ENCODE measurements at places on chromosomes 13 and 19.

GRCh38 chr13:101521371-101521770, 68.9 kb downstream of the ITGBL1 start:
- DNase-seq, result no peak

DNA sequence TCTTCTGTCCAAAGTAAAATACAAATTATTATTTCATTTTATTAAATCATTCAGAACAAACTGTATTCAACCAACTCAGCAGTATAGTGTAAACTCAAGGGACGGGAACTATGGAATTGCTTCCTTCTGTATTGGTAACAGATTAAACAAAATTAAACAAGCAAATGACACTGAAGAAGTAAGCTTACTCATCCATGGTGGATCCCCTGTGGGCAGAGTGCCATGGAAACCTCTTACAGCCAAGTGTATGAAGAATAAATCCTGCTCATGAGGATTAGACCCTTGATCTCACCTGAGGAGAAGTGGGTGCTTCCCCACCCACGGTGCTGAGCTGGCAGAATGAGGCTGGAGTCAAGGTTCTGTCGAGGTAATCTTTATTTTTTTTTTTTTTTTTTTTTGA, 18.0 kb upstream of the RFXAP start:
- no peak for DNase-seq

- DNase-seq, result no peak
Measured at GRCh38 chr13:35598233-35598632, 121.7 kb upstream of the MAB21L1 start.

DNA sequence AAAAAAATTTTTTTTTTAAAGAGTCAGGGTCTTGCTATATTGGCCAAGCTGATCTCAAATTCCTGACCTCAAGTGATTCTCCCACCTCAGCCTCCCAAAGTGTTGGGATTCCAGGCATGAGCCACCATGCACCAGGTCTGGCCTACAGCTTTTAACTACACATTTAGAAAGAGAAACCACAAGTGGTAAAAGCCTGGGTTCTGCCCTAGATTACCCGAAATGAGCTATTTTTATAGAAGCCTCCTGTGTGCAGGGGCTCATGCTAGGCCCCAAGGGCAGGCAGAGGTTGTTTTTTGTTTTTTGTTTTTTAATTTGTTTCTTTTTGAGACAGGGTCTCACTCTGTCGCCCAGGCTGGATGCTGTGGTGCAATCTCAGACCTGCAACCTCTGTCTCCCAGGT, 14.0 kb upstream of the MYADM start:
- no peak for DNase-seq

DNA sequence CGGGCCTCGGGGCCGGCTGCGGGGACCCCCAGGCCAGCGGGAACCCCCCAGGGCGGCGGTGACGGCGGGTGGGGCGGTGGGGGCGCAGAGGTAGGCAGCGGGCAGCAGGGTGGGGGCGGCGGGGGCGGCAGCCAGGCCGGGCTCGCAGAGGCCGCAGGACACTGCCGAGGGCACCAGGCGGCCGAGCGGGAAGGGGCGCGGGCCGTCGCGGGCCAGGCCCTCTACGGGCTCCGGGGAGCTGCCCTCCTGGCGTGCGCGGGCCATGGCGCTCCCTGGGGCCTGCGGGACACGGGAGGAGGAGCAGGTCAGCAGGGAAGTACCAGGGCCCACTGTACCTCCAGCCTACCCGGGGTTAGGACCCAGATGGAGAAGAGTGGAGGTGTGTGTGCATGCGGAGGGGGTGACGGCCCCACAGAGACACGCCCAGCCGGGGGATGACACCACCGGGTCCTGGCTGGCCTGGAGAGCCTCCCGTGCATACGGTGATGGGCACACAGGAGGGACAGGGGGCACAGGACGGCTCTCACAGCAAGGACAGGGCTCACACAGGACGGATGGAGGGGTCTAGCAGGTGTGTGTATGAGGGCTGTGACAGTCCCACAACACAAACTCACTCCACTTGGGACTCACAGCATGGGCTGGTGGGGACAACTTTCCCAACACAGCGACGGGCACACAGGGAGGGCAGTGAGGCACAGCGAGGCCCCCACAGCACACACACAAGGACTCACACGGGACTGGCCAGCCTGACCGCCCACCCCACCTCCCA, 2.6 kb downstream of the BBC3 start:
- no peak for DNase-seq

DNA sequence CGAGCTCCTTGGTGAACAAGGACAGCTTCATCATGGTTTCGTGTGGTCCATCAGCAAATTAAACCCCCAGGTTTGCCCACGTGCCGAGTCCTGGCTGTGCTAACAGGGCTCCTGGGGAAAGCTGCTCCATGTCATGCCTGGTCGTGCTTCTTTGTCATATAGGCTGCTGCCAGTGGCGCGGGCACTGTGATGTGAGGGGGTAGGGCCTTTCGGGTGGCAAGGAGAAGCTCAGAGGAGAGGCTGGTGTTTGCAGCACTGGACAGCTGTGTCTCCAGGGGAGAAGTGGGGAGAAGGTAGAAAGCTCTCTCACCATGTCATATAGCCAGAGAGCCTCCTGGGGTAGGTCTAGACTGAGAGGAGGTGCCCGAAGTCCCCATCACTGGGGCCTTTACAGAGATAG, 13.3 kb downstream of the VSTM2B start:
- no peak for DNase-seq

- no peak for DNase-seq
Measured at GRCh38 chr19:29285187-29285687, 72.3 kb upstream of the UQCRFS1 start.

DNA sequence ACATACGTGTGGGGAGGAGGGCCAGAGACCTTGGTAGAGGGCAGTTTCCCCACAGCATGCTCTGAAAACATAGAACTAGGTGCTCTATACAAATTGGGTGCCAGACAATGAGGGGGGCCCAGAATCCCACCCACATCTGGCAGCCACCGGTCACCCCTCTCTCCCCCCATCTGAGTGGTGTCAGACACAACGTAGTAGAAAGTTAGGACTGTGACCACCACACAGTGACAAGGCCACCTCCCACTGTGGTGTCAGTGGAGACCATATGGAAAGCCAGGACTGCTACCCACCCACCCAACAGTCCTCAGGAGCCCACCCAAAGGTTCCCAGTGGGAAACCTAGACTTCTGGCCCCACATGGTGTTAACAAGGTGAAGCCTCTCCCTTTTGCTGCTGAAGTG, 2.1 kb upstream of the ATP4B start:
- DNase-seq, result no peak

- DNase-seq, result no peak
Measured at GRCh38 chr13:23504180-23504579, 66.0 kb upstream of the TNFRSF19 start.

GRCh38 chr19:2923510-2923909, 21.3 kb downstream of the ZNF77 start:
- DNase-seq, result peak; percentile 63

GRCh38 chr13:113875837-113876281, 12.0 kb upstream of the GAS6 start:
- no peak for DNase-seq

DNA sequence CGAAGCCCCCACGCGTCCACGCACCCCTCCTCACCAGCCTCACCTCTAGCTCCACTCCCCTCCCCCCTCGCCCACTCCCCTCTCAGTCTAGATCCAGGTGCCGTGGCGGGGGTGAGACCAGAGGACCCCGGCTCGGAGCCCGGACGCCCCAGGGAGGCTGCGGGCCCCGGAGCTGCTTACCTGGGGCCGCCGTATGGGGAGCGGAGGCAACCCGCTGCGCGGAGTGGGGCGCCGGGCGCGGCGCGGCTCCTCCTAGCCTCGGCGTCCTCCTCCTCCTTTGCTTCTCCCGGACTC, 353 bp downstream of the ENOX1 start:
- no peak for DNase-seq

- DNase-seq, result no peak
Measured at GRCh38 chr19:38744298-38744681, at the start of gene CAPN12. TSS of gene CAPN12 (minus strand) at chr19:38744474. CDS start at chr19:38744165, 309 bp downstream.

GRCh38 chr13:105220881-105221280, 1314.6 kb downstream of the EFNB2 start:
- DNase-seq, result no peak

DNA sequence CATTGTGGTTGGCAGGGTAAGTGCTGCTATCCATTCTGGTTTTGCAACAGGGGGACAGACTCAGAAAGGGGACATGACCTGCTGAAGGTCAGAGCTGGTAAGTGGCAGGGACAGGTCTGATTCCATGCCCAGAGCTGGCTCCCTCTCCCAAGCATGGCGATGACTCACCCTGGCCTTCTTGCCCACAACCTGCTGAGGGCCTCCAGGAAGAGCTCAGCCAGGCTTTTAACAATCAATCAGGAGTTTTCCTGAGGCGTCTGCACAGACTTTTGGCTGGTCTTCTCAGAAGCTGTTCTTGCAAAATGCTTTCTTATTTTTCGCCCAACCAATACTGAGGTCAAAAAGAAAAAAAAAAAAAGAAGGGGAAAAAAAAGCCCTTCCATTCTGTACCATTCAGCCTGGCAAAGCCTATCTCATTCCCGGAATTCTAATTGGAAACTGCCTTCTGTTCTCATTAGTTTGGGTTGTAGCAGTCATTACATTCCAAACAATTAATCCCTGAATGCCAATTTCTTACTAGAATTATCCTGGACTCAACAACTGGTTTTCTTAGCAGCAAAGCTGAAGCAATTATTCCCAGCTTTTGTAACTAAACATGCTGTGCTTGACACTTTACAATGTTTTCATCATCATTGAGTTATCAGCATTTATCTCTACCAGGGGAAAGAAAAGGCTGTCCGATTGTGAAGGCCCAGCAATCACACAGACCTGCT, 17.7 kb downstream of the SIAH3 start:
- no peak for DNase-seq

DNA sequence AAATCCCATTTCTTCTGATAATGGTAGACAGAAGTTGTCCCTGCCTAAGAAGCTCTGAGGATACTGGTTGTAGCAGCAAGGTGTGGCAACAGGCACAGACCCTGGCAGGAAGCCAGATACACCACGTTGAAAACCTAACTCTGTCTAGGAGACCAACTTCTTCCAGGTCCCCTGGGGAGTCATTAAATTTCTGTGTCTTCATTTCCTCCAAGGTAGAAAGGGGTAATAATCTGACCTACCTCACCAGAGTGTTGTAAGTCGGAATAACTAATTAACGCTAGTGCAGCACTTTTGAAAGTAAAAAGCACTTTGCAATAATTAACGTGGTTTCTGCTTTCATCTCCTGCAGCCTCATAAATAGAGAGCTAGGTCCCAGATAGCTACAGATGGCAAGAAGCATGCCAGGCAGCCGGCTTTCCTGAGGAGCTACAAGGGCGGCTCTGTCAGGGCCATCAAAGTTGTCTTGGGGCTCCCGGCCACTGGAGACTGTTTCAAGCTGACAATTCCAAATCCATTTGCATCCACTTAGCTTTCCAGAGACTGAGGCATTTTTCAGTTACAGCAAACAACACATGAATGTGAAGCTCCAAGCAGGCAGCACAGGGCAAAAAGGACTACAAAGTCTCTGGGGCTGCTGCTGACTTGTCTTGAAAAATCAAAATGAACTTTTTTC, 176.2 kb downstream of the FOXO1 start:
- no peak for DNase-seq

DNA sequence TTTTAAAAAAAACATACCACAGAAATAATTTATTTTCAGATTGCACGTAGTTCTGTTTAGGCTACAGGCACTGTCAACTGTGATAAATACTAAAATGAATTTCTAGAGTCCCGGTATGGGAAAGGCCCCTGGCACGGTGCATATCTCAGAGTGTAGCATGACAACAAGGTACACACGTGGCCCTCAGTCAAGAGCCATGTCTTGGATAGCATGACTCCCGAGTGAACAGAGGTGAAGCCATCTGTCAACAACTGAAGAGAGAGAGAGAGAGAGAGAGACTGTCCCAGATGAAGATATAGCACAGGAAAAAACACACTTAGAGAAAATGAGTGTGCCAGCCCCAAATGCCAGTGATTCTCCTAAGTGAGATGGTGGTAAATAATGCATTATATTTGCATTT, 297.5 kb downstream of the MYO16 start:
- no peak for DNase-seq

DNA sequence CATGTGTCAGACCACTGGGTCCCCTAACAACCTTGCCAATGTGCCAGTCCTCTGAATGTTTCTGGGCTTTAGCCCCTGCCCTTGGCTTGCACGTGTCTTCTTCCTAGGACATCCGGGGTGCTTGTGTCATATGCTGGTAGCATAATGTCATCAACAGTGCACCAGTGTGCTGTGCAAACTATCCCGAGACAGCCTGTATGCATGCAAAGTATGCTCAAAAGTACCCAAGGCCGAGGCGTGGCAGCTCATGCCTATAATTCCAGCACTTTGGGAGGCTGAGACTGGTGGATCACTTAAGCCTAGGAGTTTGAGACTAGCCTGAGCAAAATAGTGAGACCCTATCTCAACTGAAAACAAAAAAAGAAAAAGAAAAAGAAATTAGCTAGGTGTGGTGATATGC, 20.8 kb upstream of the C19orf12 start:
- no peak for DNase-seq

GRCh38 chr13:41159174-41159573, 26.6 kb upstream of the KBTBD6 start:
- DNase-seq, result no peak

GRCh38 chr13:88483202-88483601, 812.0 kb downstream of the SLITRK5 start:
- no peak for DNase-seq

GRCh38 chr13:26183416-26183815, 38.7 kb downstream of the RNF6 start:
- no peak for DNase-seq

DNA sequence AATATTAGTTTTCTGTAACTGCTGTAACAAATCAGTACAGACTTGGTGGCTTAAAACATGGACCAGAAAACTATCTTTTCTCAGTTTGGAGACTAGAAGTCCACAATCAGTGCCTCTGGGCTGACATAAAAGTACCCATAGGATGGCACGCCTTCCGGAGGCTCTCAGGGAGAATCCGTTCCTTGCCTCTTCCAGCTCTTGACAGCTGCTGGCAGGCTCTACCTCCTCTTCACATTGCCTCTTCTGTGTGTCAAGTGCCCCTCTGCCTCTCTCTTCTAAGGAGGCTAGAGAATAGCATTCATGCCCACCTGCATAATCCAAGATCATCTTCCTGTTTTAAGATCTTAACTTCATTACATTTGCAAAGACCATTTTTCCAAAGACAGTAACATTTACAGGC, 1194.2 kb downstream of the EFNB2 start:
- no peak for DNase-seq

DNA sequence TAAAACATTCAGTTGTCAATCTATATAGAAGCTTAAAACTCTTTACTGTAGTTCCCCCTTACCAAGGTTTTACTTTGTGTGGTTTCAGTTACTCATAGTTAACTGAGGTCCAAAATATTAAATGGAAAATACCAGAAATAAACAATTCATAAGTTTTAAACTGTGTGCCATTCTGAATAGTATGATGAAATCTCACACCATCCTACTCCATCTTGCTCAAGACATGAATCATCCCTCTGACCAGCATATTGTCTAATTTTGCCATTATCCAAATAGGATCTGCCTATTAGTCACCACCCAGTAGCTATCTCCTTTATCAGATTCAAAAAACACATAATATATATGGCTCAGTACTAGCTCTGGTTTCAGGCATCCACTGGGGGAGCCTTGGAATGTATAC, 22.4 kb downstream of the ZNF571 start:
- DNase-seq, result no peak

All from NCI-H1694 (cell line).